CD4-positive, CD25-positive, alpha-beta regulatory T cell (primary cell): ENCODE measurements at places on chromosomes 16 and 17. TPM values are rescaled to one million over a fixed set of nuclear protein-coding genes. Genes with fewer than 3 reads are reported as not detected.

DNA sequence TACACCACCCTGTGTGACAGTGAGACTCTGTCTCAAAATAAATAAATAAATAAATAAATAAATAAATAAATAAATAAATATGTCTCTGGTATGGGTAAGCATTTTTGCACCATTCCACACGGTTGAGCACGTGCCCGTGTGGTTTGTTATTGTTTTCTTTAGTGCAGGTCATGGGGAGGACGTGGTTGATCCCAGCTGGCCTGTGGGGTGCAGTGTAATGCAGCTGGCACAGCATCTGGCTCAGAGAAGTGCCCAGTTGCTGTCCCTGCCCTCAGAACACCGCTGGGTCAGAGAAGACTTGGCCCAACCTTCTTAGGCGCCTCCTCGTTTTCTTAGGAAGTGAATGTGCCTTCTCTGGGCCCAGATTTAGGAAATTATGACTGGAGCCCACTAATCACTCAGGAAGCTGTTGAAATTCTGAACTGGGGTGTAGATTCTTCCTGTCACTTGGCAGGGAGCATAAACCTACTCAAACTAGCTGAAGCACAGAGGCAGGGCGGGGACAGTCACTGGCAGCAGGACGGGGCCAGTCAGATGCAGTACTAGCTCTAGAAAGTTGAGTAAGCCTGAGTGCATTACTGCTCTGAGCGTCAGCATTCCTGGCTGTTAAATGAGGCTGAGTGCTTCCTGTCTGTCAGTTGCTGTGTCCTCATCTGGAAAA lies 85.9 kb downstream of the SNX29 start:
- no peaks in the 10 kb centered on the region for H3K36me3 ChIP-seq
- DNase-seq, result no peak
- no peak overlapping the region for H3K4me3 ChIP-seq

DNA sequence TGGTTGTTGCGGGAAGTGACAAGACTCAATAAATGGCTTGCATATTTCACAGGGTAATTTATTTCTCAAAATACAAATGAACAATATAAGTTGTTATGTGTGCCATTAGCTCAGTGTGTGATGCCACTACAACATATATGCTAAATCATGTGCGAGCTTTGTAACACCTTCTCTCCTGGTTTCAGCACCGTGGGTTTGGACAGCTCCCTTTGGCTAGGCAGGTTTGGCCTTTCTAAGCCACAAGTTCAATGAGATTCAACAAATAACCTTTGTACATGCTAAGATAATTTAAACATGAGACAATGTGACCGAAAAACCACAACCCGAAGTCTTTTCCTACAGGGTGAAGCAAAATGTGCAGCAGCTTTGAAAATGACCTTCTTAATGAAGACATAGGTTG lies 563.9 kb downstream of the TMEM114 start:
- H3K36me3 ChIP-seq, result no peaks in the 10 kb centered on the region
- no peaks in the 10 kb centered on the region for H3K4me1 ChIP-seq
- H3K4me3 ChIP-seq, result no peak overlapping the region
- H3K27me3 ChIP-seq, result no peaks in the 10 kb centered on the region

DNA sequence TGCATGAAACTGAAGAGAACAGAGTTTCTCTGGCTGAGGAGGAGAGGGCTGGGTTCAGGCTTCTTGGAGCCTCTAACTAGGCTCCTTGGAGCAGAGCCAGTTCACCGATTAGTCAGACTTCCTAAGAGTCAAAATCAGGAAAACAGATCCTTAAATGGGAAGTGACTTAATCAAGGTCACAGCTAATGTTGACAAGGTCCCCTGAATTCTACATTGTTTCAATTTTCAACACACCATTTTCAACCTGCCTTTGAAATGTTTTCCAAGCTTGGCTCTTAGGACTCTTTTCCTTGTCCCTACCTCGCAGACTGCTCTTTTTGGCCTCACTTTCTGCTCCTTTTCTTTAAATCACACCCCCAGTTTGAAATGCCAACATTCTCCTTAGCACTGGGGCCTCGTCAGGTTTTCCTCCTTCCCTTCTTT lies 16.3 kb downstream of the MYL4 start:
- H3K4me1 ChIP-seq, result peaks cover 9% of the 10 kb centered on the region
- H3K36me3 ChIP-seq, result no peaks in the 10 kb centered on the region
- H3K27ac ChIP-seq, result no peak overlapping the region
- no peaks in the 10 kb centered on the region for H3K27me3 ChIP-seq

The CCDC47 gene
- total RNA-seq, result 35.4 TPM

The WFIKKN1 gene
- total RNA-seq, result 0.22 TPM

The FADS6 gene
- total RNA-seq, result not detected
